Esophagus squamous epithelium (tissue), 5 donors: ENCODE measurements at places on chromosomes 16 and 17.

DNA sequence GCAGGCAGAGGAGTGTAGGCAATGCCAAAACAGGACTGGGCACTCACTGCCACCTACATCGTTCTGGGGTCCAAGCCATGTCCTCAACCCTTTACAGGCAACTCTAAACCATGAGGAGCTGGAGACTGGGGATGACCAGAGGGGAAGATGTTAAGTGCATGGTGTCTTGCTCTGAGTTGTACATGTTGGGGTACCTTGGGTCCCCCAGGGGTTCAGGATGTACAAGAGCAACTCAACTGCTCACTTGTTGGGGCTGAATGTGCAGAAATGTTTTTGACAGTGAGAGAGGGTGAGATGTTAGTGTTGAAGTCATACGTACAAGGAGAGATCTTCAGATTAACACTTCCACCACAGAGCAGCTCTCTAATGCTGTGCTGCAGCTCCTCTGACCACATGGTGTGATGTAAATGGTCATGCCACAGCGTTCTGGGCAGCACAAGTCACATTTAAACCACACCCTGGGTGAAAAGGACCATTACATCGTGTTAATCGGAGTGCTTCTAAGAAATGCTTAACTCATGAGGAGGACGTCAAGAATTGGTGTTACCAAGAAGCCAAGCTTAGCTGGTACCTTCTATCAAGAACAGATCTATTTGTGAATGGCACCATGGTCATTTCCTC lies 2.4 kb downstream of the CCL18 start:
- DNase-seq: no peak

DNA sequence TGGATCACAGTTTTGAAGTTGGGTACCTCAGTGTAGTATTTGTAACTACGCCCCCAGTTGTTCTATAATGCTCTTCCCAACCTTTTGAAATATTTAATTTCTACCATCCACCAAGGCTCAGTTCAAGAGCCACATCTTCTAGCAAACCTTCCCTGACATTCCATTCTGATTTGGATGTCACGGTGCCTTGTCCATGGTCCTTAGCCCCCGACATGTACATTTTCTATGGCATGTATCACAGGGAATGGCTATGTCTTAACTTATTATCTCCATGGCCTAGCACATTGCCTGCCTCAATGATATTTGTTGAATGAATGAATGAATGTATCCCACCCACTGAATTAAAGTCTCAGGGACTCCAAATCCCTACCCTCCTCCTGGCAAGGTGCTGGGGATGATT lies 6.4 kb upstream of the KRT28 start:
- no peak for DNase-seq

GRCh38 chr17:75565066-75565465 lies 22.5 kb upstream of the MYO15B start:
- no peak for DNase-seq

DNA sequence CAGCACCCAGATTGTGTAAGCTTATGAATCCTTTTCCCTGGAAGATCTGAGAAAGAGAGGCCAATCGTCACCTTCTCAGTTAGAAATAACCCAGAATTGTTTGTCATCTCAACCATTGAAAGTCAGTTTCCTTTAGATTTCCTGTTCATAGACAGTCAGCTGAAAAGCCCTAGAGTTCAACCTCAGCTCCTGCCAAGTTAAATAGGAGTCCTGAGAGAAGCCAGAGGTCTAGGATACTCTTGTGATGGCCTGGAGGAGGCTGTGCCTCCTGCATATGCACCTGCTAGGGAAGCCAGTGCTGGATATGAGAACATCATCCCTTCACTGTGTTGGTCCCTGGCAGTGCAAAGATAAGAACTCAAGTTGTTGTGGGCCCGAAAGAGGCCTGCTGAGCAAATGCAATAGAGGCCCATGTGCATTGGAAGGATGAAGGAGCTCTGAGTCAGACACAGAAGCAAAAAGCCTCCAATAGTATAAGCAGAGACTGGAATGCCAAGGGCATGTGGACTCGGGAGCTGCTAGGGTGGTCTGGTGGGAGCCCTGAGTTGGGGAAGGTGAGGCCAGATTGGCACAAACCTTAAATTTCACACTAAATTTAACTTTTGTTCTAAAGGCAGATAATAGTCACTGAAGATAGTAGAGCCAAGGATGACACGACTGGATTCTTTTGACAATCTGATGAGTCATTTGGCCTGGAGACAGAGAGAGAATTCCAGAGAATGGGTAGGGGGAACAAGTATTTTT lies 520.9 kb upstream of the CDH5 start:
- no peak for DNase-seq

- DNase-seq: no peak
These were observed 813.6 kb upstream of the EEF2KMT start for GRCh38 chr16:5911241-5911640.

- DNase-seq: no peak
These were observed 46.0 kb downstream of the RNF112 start for GRCh38 chr17:19457046-19457445.

DNA sequence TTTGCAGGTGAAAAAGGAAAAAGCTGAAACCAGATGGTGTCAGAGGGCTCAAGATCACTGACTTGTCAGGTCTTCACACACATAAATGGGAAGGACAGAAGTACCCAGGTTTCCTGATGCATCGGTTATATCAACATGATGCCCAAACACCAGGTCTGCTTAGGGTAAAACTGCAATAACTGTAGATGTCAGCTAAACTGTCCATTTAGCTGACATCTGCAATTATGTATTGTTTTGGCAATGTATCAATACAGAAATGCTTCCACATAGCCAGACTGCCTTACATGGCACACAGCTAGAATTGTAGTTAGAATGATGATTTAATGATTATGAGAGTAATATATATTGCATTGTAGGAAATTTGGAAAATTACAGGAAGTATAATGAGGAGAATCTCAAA lies 5.0 kb downstream of the ACSM3 start:
- DNase-seq: no peak

- DNase-seq: no peak
These were observed 173.1 kb downstream of the PARN start for GRCh38 chr16:14456793-14457481.

DNA sequence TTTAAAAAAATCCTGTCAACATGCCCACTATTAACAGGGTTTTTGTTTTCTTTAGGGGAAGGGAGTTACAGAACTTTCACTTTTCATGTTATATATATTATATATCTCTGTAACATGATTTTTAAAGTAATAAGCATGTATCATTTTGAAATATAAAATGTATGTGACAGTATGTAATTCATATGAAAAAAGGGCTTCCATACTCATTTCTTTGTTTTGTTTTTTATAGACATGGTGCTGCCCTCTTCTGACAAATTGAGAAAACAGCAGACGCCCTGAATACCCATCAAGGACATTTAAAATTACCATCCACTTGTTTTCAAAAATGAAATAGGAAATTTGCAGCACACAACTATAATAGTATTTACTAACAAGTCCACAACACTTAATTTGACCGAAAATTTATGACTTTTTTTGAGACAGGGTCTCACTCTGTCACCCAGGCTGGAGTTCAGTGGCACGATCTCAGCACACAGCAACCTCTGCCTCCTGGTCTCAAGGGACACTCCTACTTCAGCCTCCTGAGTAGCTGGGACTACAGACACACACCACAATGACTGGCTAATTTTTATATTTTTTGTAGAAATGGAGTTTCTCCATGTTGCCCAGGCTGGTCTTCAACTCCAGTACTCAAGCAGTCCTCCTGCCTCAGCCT lies 30.4 kb downstream of the CFDP1 start:
- no peak for DNase-seq

- DNase-seq: no peak
These were observed 27.1 kb upstream of the MYLK3 start for GRCh38 chr16:46775214-46775613.

DNA sequence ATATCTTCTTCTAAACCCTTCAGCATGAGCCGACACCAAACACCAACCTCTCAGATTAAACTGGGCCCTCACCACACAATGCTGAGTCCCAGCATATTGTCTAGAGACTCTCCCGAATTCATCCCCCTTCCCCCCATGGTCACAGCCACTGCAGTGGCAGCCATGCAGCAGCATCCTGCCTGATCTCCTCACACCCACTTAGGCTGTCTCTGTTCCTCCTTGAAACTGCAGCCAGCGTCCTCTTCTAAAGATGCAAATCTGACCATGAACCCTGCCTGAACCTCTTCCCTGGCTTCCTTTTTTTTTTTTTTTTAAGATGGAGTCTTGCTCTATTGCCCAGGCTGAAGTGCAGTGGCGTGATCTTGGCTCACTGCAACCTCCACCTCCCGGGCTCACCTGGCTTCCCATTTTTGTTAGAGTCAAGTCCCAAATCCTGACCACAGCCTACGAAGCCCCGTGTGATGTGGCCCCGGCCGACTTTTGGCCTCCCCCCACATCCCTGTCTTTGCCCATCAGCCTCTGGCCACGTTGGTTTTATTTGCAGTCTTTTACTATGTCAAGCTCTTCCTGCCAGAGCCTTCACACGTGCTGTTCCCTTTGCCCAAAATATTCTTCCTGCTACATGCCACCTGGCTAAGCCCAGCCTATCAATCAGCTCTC lies 2.8 kb downstream of the FA2H start:
- DNase-seq: no peak

- DNase-seq: no peak
These were observed 9.2 kb downstream of the NXN start for GRCh38 chr17:970364-970763.

GRCh38 chr17:63588797-63589196 lies 11.9 kb upstream of the TACO1 start:
- DNase-seq: no peak

GRCh38 chr16:58628845-58629732 lies 537 bp downstream of the CNOT1 start:
- no peak for DNase-seq

GRCh38 chr16:88649195-88649923 lies 1.5 kb downstream of the CYBA start:
- no peak for DNase-seq

DNA sequence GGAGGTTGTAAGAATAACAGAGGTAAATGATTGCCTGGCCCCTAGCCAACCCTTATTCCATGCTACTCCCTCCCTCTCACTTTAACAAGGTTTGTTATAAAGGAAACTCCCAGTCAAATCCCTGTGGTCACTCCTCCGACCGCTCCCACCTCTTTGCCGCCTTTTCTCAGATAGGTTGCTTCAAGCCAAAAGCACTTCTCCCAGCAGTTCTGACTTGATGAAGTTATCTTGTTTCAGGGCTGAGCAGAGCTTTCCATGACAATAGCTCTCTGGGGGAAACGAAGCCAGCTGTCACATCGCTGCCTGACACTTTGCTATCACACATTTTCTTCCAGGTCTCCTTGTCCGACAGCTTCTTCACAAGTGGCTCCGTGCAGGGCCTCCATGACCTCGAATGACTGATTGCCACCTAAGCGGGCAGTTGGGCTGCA lies 278.6 kb downstream of the HAPSTR1 start:
- DNase-seq: no peak

- DNase-seq: no peak
These were observed 45.6 kb downstream of the ANKRD11 start for GRCh38 chr16:89444728-89445127.

GRCh38 chr16:55393991-55394390 lies 70.0 kb downstream of the IRX6 start:
- DNase-seq: no peak
